ENCODE measurements at places on chromosomes 4 and X. TPM values are rescaled to one million over a fixed set of nuclear protein-coding genes. Genes with fewer than 3 reads are reported as not detected.

Gene SPATA18
- total RNA-seq: 4.5 TPM

Gene HHIP
- total RNA-seq: 0.47 TPM

Gene ERVMER34-1
- total RNA-seq: 0.66 TPM

Gene P2RY8
- total RNA-seq: not detected

Gene RBMX
- 235 TPM for total RNA-seq

Gene PAGE2
- total RNA-seq: not detected

Gene UVSSA
- total RNA-seq: 4.4 TPM

Gene SLITRK4
- total RNA-seq: not detected

Gene GRIA2
- total RNA-seq: not detected

Gene WDFY3
- 7.9 TPM for total RNA-seq

Gene REELD1
- total RNA-seq: not detected

Gene KCND1
- 1.1 TPM for total RNA-seq

Gene PNMA6A
- total RNA-seq: 4.5 TPM
